Right kidney (tissue), 9 donors: ENCODE measurements at places on chromosomes 7 and 10.

- DNase-seq = no peak
Observed at GRCh38 chr7:118218413-118219156, 5.9 kb upstream of the ANKRD7 start.

DNA sequence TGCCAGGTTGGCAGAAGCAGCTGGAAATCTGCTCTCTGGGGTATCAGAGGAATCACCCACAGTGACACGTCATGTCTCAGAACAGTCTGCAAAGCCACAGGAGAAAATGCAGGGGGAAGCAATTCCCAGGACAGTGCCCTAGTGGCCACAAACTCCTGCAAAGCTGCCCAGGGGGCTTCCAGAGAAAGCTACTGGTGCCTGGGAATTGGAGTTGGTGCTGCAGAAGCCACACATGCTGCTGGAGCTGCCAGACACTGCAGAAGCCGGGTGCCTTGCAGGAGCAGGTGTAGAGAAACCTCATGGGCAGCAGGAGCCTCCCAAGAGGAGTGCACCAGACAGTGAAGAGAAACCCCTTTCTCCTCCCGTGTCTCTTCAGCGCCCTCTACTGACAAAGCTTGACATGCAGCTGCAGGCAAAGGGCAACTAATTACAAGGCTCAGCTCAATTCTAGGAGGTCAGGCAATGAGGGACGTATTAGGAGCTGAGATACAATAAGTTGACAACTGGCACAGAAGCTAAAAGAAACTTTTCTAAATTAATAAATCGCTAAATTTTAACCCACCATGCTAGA lies 30.2 kb upstream of the NUB1 start:
- DNase-seq = no peak

GRCh38 chr7:84364708-84365107 lies 170.1 kb upstream of the SEMA3A start:
- DNase-seq = no peak

GRCh38 chr10:129465796-129466702 lies 992 bp upstream of the MGMT start:
- DNase-seq = no peak

- no peak for DNase-seq
Observed at GRCh38 chr10:103761075-103761920, 94.1 kb downstream of the SH3PXD2A start.

DNA sequence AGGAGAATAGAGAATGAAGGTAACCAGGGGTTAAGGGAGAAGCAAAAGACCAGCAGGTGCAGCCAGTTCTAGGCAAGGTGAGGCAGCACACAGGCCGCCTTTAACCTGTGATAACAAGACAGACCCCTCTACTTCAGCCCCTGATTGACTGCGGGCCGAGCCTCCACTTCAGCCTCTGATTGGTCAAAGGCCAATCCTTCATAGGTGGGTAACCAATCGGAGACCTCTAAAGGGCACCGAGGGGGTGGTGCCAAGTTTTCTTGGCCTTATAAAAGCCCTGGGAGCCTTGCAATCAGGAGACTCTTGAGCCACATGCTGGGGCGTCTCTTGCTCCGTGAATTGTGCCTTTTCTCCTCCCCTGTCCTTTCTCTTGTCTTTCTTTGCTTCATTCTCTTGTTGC lies 98.8 kb downstream of the ELFN1 start:
- no peak for DNase-seq

DNA sequence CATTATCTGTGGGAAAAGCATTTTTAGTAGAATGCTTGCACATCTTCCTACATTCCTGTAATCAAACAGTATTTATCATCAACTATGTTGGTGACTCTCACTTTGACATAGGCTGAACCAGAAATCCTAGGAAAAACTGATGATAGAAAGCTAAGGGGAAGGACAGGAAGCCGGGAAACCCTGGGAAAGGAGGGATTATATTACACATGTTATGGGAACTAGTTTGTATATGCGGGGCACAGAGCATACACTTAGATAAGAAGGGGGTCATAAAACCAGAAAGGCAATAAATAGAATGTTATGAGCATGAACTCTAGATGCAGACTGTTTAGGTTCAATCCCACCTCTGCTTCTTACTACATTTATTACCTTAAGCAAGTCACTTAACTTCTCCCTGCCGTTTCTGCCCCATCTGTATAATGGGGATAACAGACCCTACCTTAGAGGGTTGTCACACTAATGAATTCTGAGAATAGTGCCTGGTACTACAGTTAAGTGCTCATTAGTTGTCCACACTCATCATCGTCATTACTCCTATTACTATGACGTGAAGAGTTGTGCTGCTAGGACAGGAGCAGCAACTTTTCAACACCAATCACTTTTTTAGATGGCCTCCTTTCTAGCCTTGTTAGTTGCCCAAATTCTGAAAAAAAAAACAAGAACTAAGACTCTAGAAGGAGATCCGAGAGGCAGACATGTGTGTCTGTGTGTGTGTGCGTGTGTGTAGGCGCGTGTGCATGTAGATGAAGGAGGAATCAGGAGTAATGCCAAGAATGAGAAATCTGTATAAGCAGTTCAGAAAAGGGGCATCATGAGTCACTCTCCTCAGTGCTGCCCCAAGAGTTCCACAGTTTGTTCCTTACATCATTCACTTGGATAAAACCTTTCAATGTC lies 52.2 kb downstream of the KMT2C start:
- DNase-seq = no peak

GRCh38 chr10:77490534-77491314 lies 146.9 kb downstream of the KCNMA1 start:
- DNase-seq = no peak

GRCh38 chr7:149714081-149714909 lies 59.1 kb downstream of the ZNF467 start:
- peak; percentile 80 for DNase-seq

DNA sequence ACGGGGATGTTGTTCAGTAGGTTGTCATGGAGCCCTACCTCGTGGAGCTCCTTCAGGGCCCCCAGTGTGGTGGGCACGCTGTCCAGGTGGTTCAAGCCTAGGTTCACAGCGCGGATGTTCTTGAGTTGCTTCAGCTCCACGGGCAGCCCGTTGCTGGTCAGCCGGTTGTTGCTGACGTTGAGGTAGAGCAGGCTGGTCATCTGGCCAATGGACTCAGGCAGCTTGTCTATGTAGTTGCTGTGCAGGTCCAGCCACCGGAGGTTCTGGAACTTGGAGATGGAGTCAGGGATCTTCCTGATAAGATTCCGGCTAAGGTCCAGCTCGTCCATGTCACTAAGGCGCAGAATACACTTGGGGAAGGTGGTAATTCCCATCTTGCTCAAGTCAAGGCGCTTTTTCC lies 26.0 kb downstream of the LRRC18 start:
- no peak for DNase-seq

GRCh38 chr7:37096341-37096740 lies 352.3 kb downstream of the ELMO1 start:
- no peak for DNase-seq

DNA sequence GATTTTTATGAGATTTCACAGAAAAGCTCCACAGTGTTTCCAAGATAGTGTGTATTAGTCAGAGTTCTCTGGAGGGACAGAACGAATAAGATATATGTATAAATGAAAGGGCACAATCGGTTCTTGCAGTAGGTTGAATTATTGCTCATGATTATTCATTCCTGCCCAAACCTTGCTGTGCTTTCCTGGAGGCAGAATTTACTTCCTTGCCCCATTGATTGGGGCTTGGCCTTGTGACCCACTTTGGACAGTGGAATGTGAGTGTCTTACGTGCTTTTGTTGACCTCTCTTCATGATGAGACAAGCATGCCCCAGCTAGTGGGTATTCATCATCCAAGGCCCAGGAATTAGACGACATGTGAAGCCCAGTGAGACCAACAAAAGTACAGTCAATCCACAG lies 53.0 kb upstream of the ABCB5 start:
- DNase-seq = no peak

GRCh38 chr7:137755427-137755826 lies 91.3 kb downstream of the DGKI start:
- no peak for DNase-seq

DNA sequence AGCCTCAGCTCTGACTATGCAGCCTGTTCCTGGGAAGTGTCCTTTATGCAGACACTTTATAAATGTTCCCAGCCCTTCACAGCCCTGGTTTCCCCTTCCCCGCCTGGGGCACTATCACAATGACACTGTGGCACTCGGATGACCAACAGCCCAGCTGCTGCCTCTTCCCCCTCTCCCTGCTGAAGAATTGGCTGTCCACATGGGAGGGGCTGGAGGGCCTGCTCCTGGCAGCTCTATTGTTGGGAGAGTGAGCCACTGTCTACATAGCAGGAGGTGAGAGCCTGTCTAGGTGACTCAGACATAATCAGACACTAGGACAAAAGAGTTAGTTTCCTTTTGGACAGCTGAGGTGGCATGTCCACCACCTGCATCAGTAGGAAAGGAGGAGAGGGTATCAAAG lies 437.5 kb downstream of the PLXNA4 start:
- no peak for DNase-seq

DNA sequence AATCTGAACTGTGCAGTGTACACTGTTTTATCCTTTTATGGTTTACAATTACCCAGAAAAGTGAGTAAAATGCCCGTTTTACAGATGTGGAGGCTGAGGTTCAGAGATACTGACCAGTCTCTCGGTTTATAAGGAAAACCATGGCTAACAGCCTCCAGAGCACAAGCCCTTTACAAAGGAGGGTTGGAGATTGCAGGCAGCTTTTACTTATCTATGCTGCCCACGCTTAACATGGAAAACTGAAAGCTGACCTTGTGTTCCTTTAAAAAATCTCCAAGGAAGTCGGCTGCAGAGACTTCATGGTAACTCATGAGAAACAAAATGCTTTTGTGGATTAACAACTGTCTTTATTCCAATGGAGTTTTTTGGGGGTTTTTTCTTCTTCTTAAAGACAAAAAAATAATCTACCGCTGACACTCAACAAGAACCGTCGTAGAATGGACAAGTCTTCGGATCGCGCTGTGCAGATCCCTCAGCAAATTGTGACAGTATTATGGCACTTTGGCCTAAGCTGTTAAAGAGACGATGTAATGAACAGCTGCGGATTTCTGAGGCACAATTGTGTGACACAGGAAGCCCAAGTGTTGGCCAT lies 654 bp upstream of the SLF2 start:
- no peak for DNase-seq

DNA sequence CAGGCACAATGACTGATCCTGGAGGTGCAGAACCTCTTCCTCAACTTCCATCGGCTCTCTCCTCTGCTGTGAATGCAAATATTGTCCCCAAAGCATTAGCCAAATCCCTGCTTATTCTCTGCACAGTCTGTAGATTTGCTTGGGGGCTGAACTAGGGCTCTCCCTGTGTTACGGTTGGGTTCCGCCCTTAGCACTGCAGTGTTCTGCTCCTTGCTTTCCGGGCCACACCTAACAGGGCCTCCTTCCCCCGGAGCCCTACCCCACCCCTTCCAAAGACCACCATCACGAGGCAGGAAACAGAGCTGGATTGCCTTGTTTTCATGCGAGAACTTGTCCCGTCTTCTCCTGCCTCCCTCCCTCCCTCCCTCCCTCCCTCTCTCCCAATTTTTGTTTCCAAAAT lies 36.6 kb downstream of the SLC25A28 start:
- no peak for DNase-seq

GRCh38 chr10:89206402-89207180 lies 526 bp downstream of the CH25H start:
- DNase-seq = no peak

DNA sequence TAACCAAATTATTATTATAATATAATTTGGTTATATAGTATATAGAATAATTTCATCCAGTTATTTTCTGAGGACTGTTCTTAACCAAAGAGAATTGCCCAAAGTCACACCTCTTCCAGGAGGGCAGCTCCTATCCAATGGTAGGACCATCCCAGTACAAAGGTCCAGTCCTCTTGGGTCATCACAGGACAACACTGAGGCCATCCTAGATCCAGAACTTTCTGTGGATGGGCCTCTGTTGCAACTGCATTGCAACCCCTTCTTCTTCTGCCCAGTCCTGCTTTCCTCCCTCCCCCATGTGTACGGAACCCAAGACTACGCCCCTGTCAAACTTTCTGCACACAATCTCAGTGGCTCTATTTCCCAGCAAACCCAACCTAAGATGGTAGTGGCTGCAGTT lies 5.4 kb upstream of the HABP2 start:
- DNase-seq = no peak

DNA sequence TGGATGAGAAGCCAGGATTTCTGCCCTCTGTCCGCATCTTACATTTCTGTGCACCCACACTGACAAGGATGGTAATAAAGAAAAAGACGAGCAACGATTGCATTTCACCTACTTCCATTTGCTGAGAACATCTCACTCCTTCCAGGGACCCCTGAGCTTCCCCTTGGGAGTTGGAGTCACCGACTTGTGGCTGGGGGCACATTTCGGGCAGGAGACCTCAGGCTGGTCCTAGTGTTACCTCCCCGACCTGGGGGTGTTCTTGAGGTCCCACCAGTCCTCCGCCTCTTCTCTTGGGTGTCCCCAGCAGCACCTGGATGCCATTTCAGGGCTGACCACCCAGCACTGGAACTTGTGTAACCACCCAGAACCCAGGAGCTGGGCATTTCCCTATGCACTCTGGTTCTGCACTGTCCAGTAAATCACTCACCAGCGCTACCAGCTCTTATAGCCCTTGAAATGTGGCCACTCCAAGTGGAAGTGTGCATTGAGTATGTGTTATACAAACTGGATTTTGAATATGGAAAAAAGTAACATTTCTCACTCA lies 84.9 kb downstream of the LANCL2 start:
- no peak for DNase-seq

DNA sequence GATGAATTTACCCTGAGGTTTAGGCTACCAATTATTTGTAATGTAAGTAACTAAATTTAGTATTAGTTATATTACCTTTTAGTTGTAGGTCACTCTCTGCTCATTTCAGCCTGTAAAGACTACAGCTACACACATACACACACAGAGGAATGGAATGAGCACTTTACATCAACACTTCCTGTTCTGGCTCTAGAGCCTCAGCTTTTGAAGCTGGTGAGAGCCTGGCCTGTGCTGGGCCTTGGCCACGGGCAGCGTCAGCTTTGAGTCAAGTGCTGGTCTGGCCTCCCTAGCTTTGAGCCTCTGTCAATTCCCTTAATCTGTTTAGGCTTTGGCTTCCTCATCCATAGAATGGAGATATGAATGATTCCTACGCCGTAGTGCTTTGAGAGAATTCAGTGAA lies 141.7 kb downstream of the EGFR start:
- DNase-seq = no peak

DNA sequence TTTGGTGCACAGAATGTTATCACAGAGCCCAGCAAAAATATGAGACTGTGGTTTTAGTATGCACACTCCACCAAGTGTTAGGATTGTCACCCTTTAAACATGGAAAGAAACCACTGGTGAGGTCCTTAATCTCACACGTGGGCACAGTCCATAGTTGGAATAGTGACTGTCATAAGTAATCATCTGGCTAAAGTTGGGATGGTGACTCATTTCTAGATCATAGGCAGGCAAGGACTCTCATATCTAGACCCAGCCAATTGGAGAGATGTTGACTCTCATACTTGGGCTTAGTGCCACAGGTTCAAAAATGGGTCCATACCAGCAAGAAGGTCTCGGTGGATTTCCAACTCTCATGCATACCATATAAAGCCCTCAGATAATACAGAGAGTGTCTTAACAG lies 39.6 kb upstream of the ZNF680 start:
- no peak for DNase-seq

- no peak for DNase-seq
Observed at GRCh38 chr7:158754746-158755444, 50.3 kb upstream of the NCAPG2 start.
